Uterus (tissue), 4 donors: ENCODE measurements at places on chromosomes 5 and 9. TPM values are rescaled to one million over a fixed set of nuclear protein-coding genes. Genes with fewer than 3 reads are reported as not detected.

DNA sequence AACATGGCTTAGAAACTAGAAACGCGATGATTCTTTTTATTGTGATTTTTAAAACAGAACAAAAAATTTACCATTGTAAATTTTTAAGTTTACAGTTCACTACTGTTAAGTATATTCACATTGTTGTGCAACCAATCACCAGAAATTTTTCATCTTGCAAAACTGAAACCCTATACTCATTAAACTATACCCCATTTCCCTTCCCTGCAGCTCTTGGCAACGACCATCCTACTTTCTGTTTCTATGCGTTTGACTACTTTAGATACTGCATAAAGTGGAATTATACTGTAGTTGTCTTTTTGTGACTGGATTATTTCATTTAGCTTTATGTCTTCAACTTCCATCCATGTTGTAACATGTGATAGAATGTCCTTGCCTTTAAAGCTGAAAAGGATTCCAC lies 52.5 kb downstream of the SPOCK1 start:
- no peak overlapping the region for H3K4me3 ChIP-seq
- no peaks in the 10 kb centered on the region for H3K27me3 ChIP-seq
- no peak overlapping the region for H3K27ac ChIP-seq
- H3K4me1 ChIP-seq: no peaks in the 10 kb centered on the region

The CDHR2 gene
- total RNA-seq: under 0.01 TPM

DNA sequence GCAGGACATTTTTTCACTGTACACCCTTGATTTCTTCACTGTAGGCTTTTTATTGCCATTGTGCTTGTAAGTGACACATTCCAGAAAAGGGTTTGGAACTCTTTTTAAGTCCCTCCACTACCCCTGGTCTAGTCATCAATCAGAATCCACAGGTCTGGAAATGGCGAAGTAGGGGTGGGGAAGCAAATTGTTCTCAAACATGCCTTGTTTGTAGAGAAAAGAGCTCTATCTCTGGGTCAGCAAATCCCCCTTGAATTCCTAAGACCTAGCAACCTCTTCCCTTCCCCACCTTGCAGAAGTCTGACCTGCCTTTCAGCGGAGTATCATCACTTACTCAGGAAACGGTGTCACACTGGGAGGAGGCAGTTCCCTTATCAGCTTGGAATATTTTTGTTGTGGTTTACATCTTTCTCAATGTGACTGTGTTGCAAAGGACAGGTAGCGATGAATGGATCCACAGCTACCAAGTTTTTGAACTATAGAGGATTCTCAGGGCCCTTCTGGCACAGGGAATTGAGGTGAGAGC lies 3.2 kb downstream of the SH3RF2 start:
- H3K36me3 ChIP-seq: no peaks in the 10 kb centered on the region
- no peak overlapping the region for H3K4me3 ChIP-seq
- no peaks in the 10 kb centered on the region for H3K4me1 ChIP-seq

The GALNT12 gene
- not detected for total RNA-seq

GRCh38 chr5:31726952-31727351 lies 88.0 kb downstream of the PDZD2 start:
- H3K27me3 ChIP-seq: no peaks in the 10 kb centered on the region
- H3K4me3 ChIP-seq: no peak overlapping the region
- H3K4me1 ChIP-seq: no peaks in the 10 kb centered on the region
- H3K27ac ChIP-seq: no peak overlapping the region
- H3K36me3 ChIP-seq: no peaks in the 10 kb centered on the region

- no peaks in the 10 kb centered on the region for H3K4me1 ChIP-seq
- H3K4me3 ChIP-seq: no peak overlapping the region
- H3K36me3 ChIP-seq: no peaks in the 10 kb centered on the region
- no peaks in the 10 kb centered on the region for H3K27me3 ChIP-seq
Observed at GRCh38 chr5:38445374-38446028, 110.9 kb downstream of the LIFR start.

DNA sequence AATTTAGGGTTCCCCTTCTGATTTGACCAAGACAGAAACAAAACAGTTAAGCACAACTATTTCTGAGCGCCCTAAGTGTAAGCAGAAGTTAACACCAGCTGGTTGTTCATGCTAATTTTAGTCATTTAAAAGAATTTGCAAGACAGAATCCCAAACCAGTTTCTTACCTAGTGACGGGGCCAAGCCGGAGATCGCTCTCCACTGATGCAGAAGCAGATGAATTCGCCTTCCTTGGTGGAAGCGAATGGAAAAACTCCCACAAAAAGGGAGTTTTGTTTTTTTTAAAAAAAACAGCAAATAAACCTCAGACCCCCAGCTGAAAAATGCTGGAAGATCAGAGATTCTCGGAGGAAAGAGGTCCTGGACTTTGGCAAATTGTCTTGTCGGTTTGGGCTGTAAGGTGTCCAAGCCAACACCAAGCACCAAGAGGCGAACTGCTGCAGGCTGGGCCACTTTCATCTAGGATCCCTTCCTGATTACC lies 47.4 kb upstream of the GLDC start:
- H3K36me3 ChIP-seq: no peaks in the 10 kb centered on the region
- DNase-seq: no peak
- H3K27me3 ChIP-seq: no peaks in the 10 kb centered on the region
- H3K4me1 ChIP-seq: no peaks in the 10 kb centered on the region
- no peak overlapping the region for H3K27ac ChIP-seq
- H3K4me3 ChIP-seq: no peak overlapping the region

The CNTNAP3B gene
- total RNA-seq: 15.9 TPM

DNA sequence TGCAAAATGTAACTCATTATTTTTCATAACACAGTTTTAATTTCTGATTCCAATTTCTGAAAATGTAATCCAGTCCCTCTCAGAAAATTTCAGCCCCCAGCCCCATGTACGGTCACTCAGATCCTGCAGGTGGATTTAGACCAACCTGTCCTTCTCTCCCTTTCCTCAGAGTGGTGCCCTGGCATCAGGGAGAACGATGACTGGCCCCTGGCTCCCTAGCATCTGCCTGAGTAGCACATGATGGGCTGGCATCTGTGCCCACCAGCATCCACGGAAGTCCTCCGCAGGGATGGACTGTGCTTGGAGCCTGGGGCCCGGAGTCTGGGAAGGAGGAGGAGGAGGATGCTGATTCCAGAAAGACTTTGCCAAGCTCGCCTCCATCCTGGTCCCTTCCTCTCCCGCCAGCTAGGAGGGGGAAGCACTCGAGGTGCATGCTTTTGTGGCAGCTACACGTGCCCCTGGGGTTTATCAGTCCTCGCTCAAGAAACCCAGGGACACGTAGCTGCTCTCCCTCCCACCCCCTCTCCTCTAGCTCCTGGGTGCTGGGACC lies 54.4 kb upstream of the RUFY1 start:
- no peak overlapping the region for H3K27ac ChIP-seq
- no peak overlapping the region for H3K4me3 ChIP-seq
- no peaks in the 10 kb centered on the region for H3K4me1 ChIP-seq
- DNase-seq: no peak
- H3K27me3 ChIP-seq: peaks cover 4% of the 10 kb centered on the region

- H3K4me3 ChIP-seq: no peak overlapping the region
- DNase-seq: no peak
- no peaks in the 10 kb centered on the region for H3K4me1 ChIP-seq
- H3K27ac ChIP-seq: no peak overlapping the region
- H3K27me3 ChIP-seq: no peaks in the 10 kb centered on the region
Observed at GRCh38 chr5:68315679-68316271, 100.2 kb downstream of the PIK3R1 start.

DNA sequence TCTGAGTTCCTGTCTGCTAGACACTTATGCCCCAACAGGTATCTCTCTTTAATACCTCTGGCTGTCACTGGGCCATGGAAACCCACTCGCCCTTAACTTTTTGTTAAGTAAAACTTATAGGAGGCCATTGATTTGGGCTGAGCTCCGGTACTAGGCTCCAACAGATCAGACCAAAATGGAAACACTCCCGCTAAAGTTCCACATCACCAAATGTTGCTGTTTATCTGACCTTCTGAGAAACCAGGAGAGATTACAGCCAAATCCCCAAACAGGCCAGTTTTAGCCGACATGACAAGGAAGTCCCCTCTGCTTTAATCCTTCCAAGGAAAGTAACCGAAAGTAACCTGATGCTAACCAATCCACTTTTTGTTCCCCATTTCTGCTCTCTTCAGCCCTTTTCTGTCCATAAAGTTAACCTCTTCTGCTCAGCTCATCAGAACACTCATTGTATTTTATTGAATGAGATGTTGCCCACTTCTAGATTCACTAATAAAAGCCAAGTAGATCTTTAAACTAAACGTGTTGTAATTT lies 115.2 kb upstream of the LHFPL2 start:
- no peak overlapping the region for H3K4me3 ChIP-seq
- H3K4me1 ChIP-seq: no peaks in the 10 kb centered on the region
- H3K27me3 ChIP-seq: no peaks in the 10 kb centered on the region
- H3K36me3 ChIP-seq: no peaks in the 10 kb centered on the region
- DNase-seq: no peak

GRCh38 chr9:90127923-90128322 lies 514.7 kb downstream of the DIRAS2 start:
- no peak for DNase-seq
- no peaks in the 10 kb centered on the region for H3K27me3 ChIP-seq
- no peak overlapping the region for H3K4me3 ChIP-seq
- H3K36me3 ChIP-seq: no peaks in the 10 kb centered on the region

GRCh38 chr9:78210841-78211301 lies 25.0 kb upstream of the CEP78 start:
- H3K36me3 ChIP-seq: no peaks in the 10 kb centered on the region
- H3K4me3 ChIP-seq: no peak overlapping the region
- no peak for DNase-seq
- no peaks in the 10 kb centered on the region for H3K27me3 ChIP-seq

- no peak for DNase-seq
- H3K36me3 ChIP-seq: no peaks in the 10 kb centered on the region
- H3K27ac ChIP-seq: no peak overlapping the region
- H3K4me3 ChIP-seq: no peak overlapping the region
Observed at GRCh38 chr5:14937254-14937653, 65.7 kb upstream of the ANKH start.

DNA sequence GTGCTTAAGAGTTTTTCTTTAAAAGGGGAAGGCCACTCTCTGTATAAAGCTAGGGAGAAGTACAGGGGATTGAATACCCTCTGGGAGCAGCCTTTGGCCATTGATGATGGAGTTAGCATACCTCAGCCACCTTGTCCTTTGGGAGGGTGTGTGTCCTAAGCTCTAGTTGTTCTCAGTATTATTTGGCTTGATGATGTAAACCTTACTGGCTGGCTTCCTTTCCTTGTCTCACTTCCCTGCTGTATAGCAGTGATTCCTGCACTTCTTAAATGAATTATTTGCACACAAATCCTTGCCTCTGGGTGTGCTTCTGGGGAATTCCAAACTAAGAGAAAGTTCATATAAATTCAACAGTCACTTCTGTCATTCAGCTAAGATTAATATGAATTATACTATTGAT lies 234.9 kb upstream of the RIOK2 start:
- no peak overlapping the region for H3K27ac ChIP-seq
- no peak overlapping the region for H3K4me3 ChIP-seq
- H3K36me3 ChIP-seq: no peaks in the 10 kb centered on the region

The HSD17B3 gene
- total RNA-seq: not detected

GRCh38 chr9:128113526-128114325 lies 13.8 kb downstream of the PTGES2 start:
- H3K4me1 ChIP-seq: no peaks in the 10 kb centered on the region
- no peak for DNase-seq
- no peaks in the 10 kb centered on the region for H3K27me3 ChIP-seq
- H3K4me3 ChIP-seq: no peak overlapping the region
- no peak overlapping the region for H3K27ac ChIP-seq

- H3K36me3 ChIP-seq: no peaks in the 10 kb centered on the region
- no peak overlapping the region for H3K27ac ChIP-seq
- DNase-seq: no peak
- H3K4me3 ChIP-seq: no peak overlapping the region
- H3K27me3 ChIP-seq: no peaks in the 10 kb centered on the region
- no peaks in the 10 kb centered on the region for H3K4me1 ChIP-seq
Observed at GRCh38 chr5:33968211-33969005, 16.1 kb downstream of the SLC45A2 start.

The TICAM2 gene
- not detected for total RNA-seq

GRCh38 chr9:3751125-3751758 lies 225.4 kb upstream of the RFX3 start:
- no peak for DNase-seq
- H3K4me3 ChIP-seq: no peak overlapping the region
- H3K4me1 ChIP-seq: no peaks in the 10 kb centered on the region
- no peak overlapping the region for H3K27ac ChIP-seq

- H3K4me1 ChIP-seq: no peaks in the 10 kb centered on the region
- no peaks in the 10 kb centered on the region for H3K27me3 ChIP-seq
- no peak for DNase-seq
- no peak overlapping the region for H3K27ac ChIP-seq
- H3K4me3 ChIP-seq: no peak overlapping the region
Observed at GRCh38 chr9:116383936-116384335, 230.3 kb downstream of the PAPPA start.

The AGXT2 gene
- not detected for total RNA-seq

GRCh38 chr5:120913396-120913795 lies 449.3 kb downstream of the PRR16 start:
- no peaks in the 10 kb centered on the region for H3K27me3 ChIP-seq
- no peak for DNase-seq
- no peak overlapping the region for H3K4me3 ChIP-seq
- H3K36me3 ChIP-seq: no peaks in the 10 kb centered on the region
- H3K4me1 ChIP-seq: no peaks in the 10 kb centered on the region

- no peaks in the 10 kb centered on the region for H3K4me1 ChIP-seq
- H3K36me3 ChIP-seq: no peaks in the 10 kb centered on the region
- no peaks in the 10 kb centered on the region for H3K27me3 ChIP-seq
Observed at GRCh38 chr5:54249210-54250028, 61.0 kb downstream of the ARL15 start.

GRCh38 chr9:38065369-38066075 lies 3.5 kb downstream of the SHB start:
- no peaks in the 10 kb centered on the region for H3K27me3 ChIP-seq
- H3K4me1 ChIP-seq: no peaks in the 10 kb centered on the region
- H3K27ac ChIP-seq: no peak overlapping the region

GRCh38 chr5:157820593-157821252 lies 38.2 kb downstream of the CLINT1 start:
- no peaks in the 10 kb centered on the region for H3K27me3 ChIP-seq
- H3K27ac ChIP-seq: peak overlapping the region; percentile 47
- no peaks in the 10 kb centered on the region for H3K4me1 ChIP-seq
- no peak overlapping the region for H3K4me3 ChIP-seq
- no peaks in the 10 kb centered on the region for H3K36me3 ChIP-seq

DNA sequence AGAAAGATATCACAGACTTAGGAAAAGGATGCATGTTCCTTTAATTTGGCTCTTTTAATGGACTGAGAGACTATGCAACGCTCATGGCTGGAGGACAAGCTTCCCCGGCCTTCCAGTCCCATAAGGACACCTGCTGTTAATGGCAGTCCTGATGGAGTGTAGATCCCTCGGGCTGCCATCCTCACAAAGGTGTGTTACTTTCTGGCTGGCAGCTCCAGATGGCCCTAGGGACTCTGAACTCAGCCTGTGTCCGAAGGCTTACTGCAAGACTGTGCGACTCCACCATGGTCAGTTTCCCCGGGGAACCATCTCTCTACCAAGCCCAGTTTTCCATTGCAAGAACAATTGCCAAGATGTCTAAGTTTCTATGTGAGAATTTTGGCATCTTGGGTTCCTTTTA lies 25.5 kb upstream of the KCNIP1 start:
- H3K4me1 ChIP-seq: no peaks in the 10 kb centered on the region
- no peak overlapping the region for H3K27ac ChIP-seq
- H3K27me3 ChIP-seq: no peaks in the 10 kb centered on the region
- DNase-seq: no peak
